GM04504 (cell line): ENCODE measurements at places on chromosomes 2 and 18.

DNA sequence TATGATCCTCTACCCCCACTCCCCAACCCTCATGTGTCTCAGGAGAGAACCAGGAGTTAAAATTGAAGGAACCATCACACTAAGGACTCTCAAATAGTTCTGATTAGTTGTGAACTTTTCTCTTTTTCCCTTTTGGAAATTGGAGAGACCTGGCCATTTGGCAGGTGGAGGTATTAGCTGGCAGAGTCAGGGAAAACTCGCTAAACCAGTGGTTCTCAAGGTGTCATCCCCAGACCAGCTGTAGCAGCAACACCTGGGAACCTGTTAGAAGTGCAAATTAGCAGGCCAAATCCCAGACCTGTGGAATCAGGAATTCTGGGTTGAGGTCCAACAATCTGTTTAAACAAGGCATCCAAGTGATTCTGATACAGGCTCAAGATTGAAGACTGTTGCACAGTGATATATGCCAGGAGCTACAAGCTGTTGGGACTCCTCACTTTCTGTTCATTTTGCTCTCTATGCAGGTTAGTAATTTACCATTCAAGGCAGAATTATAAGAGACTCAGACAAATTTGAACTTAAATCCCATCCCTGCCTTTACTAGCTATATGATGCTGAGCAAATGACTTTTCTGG lies 2.8 kb upstream of the TMEM131 start:
- DNase-seq = no peak

DNA sequence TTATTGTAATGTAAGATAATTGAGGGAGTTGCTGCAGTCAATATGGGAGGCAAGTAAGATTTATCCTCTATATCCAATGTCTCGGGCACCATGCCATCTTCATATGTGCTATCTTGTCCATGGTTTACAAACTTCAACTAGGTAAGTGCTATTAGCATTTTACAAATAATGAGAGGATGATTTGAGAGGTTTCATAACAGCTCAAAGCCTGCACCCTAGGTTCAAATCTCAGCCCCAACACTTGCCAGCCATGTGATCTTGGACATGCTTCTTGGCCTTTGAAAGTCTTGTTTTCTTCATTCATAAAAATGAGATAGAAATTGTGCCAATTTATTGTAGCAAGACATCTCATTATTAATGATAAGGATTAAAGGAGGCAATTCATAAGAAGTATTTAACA lies 108.8 kb downstream of the RND3 start:
- DNase-seq = no peak

DNA sequence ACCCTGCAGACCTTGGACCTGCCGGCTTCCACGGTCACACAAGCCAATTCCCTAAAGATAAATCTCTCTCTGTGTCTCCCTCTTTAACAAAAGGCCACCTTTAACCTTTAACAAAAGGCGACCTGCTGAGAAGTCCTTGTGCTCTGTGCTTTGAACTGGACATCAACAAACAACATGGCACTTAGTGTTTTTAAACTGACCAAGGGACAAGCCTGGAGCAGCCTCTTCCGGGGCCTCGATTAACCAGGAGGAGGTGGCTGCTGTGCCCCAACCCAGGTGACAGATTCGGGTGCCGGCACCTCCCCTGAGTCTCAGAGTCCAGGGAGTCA lies 135.3 kb downstream of the RTP5 start:
- no peak for DNase-seq

DNA sequence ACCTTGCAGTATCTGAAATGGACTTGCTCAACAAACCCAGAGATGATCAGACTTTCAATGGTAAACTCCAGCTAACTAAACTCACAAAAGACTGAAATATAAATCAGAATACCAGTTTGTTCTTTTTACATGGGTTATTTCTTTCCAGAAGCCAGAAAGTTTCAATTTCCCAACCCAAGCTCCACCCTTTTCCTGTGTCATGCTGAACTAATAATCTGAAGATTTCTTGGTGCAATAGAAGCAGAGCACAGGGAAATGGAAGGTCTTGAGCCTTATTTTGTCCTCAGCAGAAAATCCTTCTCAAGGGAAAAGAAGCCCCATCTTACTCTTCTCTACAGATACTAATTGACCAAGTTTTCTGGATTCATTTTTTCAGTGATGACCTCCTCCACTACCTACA lies 93.3 kb upstream of the PAPOLG start:
- no peak for DNase-seq

DNA sequence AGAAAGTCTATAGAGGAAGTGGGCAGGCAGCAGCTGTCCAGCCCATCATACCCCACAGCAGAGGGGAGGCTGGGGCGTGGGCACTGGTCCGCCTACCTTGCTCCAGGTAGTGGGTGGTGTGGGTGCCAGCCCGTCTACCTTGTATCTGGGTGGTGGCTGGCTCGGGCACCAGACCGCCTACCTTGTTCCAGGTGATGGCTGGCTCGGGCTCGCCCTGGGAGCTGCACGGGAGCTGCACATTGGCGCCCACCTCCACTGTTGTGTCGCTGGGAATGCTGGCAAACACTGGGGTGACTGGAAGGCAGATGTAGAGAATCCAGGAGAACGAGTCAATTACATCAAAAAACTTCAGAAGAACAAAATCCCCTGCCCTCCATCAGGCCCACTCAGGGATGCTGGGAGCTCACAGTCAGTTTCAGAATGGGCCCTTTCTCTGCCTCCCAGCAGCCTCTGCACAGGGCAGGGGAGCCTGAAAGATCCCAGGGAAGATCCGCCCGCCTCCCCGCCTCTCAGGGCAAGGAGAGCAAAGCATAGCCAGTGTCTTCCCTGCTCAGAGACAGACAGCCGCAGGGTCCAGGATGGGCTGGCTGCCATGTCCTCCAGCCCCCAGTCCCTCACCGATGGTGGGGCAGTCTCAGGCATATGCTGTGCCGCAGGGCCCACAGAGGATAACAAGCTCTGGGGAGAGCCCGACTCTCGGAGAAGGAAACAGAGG lies 82.3 kb downstream of the PXDN start:
- no peak for DNase-seq

- peak; percentile 47 for DNase-seq
These were observed 411.7 kb downstream of the DSEL start for GRCh38 chr18:67104700-67105284.

- DNase-seq = no peak
These were observed 149.6 kb upstream of the GALNT5 start for GRCh38 chr2:157107877-157108276.

DNA sequence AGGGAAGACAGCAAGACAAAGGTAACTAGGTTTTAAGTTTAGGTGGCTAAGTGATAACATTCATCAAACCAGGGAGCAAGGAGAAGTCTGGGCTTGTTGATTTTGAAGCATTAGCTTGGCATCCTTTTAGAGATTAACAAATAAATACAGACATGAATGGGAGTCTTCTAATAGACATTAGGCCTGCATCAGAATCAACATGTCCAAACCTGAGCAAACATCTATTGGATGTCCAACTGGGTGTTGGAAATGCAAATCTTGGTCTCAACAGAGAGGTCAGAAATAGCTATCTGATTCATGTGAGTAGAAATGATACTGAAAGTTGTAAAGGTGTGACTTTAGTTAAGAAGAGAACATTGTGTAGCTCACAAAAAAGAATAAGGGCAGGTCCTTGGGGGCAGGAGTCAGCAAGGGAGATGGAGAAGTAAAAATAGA lies 85.5 kb upstream of the RND3 start:
- DNase-seq = no peak

GRCh38 chr2:207660994-207661393 lies 35.8 kb upstream of the METTL21A start:
- no peak for DNase-seq

GRCh38 chr2:166170356-166170755 lies 42.5 kb upstream of the SCN1A start:
- DNase-seq = no peak
